ENCODE measurements at places on chromosomes 2 and 18. TPM values are rescaled to one million over a fixed set of nuclear protein-coding genes. Genes with fewer than 3 reads are reported as not detected.

IGFBP5 gene
- 26.1 TPM for total RNA-seq

GREB1L gene
- 1.6 TPM for total RNA-seq

TOGARAM2 gene
- under 0.01 TPM for total RNA-seq

CTNNA2 gene
- total RNA-seq: 182 TPM

ADAM17 gene
- total RNA-seq: 33.8 TPM
